CMK (cell line): ENCODE measurements at places on chromosomes 16 and 17.

DNA sequence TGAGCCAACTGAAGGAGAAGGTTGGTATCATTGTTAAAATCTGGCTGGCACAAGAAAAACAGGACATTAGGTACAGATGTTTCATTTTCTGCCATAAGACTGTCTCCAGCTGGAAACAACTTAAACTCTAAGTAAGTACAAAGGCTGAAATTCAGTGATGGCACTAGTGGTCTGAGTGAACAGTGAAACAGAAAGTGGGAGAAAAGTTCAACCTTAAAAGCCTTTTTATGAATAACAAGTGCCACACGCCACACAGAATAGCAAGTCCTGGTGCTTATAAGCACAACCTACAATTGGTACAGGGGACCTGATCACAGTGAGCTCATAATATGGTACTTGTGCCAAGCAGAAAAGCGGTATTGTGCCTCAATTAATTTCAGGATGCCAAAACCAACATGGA is 56.7 kb downstream of the CEP112 start:
- DNase-seq, result no peak

GRCh38 chr16:68590201-68590994 is 51.3 kb downstream of the ZFP90 start:
- DNase-seq, result no peak

- DNase-seq, result no peak
These were observed 424 bp downstream of the YBX2 start for GRCh38 chr17:7293816-7294613.

DNA sequence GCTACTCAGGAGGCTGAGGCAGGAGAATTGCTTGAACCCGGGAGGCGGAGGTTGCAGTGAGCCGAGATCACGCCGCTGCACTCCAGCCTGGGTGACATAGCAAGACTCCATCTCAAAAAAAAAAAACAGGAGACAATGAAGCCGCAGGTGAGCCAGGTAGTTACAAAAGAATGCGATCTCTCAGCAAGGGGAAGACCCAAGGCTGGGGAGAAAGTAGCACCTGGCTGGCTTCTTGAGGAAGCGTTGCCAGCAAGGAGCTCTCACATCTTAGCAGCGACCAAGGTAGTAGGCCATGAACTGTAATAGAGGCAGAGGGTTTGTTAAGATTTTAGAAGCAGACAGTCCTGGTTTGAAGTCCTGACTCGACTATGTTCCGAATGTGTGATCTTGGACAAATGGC is 175.0 kb downstream of the AIPL1 start:
- no peak for DNase-seq

DNA sequence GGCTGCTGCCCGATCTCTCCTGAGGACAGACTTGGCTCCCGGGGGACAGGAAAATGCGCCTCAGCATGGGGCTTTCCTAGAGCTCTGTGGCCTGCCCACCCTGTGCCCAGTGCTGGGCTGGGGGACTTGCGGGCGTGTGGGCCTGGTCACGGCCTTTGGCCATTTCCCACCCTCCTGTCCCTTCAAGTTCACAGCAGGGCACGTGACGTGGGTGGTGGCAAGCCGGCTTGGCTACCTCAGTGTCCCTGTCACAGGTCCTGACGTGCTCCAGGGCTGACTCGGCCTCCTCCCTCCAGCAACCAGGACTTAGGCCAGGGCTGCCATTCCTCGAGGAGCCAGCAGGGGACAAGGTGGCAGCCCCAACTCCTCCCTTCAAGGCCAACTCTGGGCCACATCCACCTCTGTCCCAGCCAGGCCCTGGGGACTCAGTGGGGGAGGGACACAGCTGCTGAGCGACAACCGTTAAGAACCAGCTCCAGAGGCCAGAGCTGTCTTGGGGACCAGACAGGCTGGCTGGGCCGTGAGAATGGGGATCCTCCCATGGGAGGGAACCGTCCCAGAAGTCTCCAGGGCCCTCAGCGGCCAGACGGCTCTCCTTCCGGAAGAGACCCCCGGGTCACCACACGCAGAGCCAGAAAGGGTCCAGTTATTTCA is 981 bp upstream of the UNC13D start:
- DNase-seq, result peak; percentile 93

DNA sequence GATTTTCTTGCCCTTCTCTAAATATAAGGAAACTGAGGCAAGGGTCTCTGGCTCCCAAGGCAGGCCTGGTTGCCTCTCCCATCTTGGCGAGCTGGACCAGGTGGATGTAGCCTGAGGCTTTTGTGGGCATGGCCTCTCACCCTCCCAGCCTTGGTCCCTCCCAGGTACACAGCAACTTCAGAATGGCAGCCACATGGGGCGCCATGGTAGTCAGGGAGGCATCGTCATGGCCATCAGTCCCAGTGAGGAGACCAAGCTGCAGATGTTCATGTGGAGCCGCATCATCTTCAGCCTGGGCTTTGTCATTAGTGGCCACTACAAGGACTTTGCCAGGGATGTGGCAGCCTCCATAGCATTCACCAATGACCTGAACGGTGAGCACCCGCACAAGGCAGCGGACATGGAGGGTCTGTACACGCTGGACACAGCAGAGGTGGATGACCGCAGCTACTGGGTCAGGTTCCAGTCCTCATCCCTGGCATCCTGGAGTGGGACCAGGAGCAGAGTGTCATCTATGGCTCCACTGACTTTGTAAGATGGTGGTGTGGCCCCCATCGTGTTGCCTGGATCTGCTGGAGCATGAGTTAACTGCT is 165.8 kb upstream of the ZNF267 start:
- DNase-seq, result no peak

DNA sequence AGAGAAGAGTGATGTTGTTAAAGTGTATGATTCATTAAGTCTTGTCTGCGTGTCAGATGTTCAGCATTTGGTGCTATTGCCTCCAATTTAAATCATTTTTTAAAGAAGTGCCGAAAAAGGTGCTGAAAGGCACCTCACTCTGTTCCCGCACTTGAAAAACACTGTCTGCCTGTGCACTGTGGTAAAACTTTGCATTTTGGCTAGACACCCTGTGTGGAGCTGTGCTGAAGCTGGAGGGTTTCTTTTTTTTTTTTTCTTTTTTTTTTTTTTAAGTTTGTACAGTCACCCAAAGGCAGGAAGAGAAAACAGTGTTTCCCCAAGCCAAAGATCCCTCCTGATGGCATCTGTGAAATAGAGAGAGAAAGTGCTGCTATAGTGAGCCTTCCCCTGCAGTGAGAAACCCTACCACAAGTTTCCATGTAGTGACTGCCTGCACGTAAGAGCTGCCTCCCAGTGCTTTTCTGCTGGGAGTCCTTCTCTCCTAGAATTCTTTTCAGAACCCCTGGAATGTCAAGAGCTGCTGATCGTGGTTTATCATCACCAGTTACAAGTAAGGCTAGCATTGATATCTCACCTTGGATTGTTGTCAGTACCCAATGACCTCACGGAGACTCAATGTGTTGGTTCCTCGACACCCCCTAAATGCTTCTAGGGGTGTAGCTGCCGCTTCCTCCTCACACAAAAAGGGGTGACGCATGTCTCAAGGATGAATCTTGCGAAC is 116.0 kb upstream of the SOX9 start:
- DNase-seq, result no peak

- peak; percentile 74 for DNase-seq
These were observed 1.3 kb downstream of the SNN start for GRCh38 chr16:11669380-11670146.

DNA sequence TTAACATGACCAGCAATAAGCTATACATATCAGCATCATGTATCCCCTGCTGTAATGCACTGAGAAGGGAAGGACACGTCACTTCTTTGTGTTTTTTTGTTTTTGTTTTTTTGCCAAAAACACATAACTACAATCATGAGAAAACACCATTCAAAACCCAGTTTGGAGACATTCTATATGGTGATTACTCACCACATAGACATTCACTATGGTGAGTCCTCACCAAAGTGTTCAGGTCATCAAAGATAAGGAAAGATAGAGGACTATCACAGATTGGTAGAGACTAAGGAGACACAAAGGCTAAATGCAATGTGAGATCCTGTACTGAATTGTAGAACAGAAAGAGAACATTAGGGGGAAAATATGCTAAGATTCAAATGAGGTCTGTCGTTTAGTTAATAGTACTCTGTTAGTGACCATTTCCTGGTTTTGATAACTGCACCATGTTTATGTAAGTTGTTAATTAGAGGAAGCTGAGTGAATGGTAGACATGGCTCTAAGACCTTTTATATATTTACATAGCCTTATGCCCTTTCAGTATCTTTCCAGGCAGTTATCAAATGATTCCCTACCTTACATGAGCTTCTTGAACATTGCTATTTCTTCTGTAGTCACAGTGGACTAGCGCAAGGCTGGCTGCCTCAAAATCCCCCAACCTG is 46.6 kb downstream of the PIK3R5 start:
- DNase-seq, result no peak

DNA sequence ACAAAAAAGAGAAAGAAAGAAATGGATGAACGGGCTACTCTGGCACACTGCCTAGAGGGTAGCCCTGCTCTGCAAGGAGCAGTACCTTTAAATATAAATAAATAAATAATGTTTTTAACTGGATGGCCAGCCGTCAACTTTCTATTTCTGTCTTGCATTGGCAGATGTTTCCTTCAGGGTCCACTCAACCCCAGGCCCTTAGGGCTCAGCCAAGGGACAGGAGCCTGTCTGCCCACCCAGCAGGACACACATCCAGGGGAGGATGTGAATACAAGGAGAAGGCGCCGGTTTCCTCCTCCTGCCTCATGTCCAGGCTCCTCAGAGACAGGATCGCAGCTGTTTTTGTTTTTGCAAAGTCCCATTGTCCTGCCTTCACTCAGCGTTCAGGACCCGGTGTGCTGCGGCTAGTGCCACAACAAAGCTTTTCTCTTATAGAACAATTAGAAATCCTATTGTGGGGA is 22.6 kb downstream of the TTYH2 start:
- DNase-seq, result no peak

- no peak for DNase-seq
These were observed 5.3 kb downstream of the DUSP14 start for GRCh38 chr17:37494971-37495370.

DNA sequence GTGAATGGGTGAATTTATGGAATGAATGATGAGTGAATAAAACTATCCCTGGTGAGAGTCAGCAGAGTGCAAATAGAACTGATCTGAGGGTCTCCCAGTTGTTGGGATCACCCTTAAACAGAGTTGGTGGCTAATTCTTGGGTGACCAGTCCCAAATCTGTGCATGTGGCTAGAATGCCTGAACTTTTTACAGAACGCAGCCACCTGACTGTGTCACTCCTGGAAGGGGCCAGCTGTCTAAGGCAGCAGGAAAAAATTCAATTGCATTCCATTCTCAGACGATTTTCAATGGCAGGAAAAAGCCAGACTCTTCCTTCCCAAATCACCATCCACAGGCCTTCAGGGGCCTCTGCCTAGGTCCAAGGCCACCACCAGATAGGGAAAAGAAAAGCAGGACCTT is 43.5 kb downstream of the BEAN1 start:
- DNase-seq, result no peak

- DNase-seq, result no peak
These were observed 376.4 kb downstream of the SLC39A11 start for GRCh38 chr17:72715906-72716572.

DNA sequence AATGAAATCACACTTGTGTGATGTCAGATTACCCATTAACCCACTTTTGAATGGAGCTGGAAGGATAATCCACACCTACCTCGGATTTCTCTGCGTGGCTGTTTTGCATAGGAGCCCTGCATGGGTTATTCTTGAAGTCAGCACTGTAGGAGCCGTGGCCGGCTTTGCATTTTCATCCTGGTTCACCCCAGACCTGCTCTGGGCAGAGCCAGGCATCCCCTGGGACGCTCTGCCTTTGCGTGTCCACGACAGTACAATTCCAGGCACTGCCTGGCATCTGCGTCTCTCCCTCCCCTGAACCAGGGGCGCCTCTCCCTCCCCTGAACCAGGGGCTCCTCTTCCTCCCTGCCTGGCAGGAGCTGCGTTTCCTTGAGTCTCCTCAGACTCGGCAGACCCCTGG is 29.7 kb upstream of the ZNF750 start:
- no peak for DNase-seq

DNA sequence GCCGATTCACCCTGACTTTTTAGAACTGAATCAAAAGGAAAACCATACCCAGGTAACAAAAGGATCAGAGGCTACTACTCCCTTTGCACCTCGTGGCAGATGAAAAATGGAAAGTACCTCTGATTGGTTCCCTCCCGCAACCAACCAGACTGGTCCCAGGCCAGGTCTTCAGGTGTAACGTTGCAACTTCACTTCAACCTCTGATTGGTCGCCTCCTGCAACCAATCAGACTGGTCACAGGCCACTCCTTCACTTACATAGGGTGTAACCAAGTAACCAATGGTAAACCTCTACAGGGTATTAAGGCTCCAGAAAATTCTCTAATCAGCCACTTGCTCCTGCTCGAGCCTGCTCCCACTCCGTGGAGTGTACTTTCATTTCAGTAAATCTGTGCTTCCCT is 89.4 kb downstream of the ADCY9 start:
- no peak for DNase-seq

- no peak for DNase-seq
These were observed 106.3 kb upstream of the SIAH1 start for GRCh38 chr16:48491517-48491916.

DNA sequence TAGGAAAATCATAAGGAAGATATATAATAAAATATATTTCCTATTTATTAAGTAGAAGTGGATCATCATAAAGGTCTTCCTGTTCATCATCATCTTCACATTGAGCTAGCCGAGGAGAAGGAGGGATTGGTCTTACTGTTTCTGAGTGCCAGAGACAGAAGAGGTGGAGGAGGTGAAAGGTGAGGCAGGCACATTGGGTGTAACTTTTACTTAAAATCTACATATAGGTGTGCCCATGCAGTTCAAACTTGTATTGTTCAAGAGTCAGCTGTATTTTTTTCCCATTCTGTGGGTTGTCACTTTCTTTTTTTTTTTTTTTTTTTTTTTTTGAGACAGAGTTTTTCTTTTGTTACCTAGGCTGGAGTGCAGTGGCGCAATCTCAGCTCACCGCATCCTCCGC is 34.9 kb downstream of the NSRP1 start:
- DNase-seq, result no peak

- DNase-seq, result no peak
These were observed 29.5 kb downstream of the KAT7 start for GRCh38 chr17:49817993-49818392.

- DNase-seq, result no peak
These were observed 51.2 kb upstream of the NKD1 start for GRCh38 chr16:50496990-50497389.

DNA sequence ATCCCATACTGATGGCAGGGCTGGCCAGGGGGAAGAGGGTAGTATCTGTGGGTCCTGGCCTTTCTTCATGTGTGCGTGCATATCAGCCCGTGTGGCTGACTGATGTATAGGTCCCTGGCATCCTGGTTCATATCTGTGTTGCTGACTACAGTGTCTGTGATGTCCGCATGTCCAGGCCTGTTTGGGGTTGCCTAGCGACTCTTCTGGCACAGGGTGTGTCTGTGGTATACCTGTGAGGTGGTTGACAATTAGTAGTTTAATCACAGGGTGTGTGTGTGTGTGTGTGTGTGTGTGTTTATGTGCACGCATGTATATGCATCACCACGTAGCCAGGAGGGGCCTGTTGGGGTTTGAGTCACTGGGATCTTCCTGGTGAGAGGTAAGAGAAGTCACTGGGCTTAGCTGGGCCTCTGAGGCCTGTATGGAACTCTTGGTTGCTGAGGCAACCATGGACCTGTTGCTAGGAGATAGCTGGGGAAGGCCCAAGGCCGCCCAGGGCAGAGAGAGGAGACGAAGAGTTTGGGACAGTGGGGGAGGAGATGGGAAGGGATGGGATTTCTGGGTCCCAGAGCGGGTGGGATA is 603 bp upstream of the TMEM95 start:
- no peak for DNase-seq

- no peak for DNase-seq
These were observed 50.7 kb downstream of the CFDP1 start for GRCh38 chr16:75382611-75383010.
